ENCODE measurements at places on chromosomes 13 and 19.

DNA sequence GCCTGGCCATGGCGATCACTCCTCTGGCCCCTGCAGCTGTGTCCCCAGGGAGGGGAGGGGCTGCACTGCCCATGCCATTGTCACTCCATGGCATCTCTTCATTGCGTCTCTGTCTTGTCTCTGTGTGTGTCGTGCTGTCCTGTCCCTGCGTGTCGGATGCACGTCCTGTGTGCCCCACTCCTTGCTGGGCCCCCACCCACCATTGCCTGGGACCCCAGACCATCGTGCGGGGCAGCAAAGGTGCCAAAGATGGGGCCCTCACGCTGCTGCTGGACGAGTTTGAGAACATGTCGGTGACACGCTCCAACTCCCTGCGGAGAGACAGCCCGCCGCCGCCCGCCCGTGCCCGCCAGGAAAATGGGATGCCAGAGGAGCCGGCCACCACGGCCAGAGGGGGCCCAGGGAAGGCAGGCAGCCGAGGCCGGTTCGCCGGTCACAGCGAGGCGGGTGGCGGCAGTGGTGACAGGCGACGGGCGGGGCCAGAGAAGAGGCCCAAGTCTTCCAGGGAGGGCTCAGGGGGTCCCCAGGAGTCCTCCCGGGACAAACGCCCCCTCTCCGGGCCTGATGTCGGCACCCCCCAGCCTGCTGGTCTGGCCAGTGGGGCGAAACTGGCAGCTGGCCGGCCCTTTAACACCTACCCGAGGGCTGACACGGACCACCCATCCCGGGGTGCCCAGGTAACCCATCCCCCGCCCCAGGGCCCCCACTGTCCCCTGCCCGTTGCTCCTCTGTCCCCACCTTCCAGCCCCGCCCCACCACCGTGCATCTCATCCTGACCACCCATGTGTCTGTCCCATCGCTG lies 23.9 kb upstream of the NCCRP1 start:
- no peak for DNase-seq

DNA sequence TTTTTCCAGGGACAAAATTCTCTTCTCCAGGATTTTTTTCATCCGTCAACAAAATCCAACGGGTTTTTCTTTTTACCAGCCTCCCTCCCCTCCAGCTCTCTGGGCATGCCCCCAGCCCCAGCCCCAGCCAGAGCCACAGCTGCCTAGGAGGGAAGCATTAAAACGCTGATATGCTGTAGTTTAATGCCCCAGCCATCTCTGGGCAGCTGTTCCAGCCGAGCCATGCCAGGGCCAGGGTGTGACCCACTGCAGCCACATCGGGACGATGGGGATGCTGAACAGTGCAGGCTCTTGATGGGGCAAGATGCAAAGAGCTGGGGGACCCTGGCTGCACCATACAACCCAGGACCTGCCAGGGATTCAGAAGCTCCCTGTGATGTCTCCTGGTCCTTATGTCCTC lies 32.1 kb downstream of the TSHZ3 start:
- DNase-seq: no peak

DNA sequence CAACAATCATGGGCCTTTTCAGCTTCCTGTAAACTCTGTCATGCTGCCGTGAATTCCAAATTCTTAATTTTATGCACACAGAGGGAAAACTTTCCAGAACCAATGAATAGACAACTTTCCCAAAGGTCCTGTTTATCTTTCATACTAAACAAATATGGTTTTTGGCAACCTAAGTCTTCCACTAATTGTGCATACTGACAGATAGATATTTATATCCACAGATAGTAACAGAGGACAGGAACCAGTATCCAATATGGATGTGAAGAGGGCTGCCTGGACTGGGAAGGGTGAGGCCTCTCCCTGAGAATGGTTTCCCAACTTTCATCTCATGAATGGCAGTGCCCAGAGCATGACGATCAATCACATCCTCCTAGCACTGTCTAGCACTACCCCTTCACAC lies 80.4 kb downstream of the MRPL57 start:
- no peak for DNase-seq

GRCh38 chr13:109734002-109734785 lies 52.2 kb downstream of the IRS2 start:
- no peak for DNase-seq

DNA sequence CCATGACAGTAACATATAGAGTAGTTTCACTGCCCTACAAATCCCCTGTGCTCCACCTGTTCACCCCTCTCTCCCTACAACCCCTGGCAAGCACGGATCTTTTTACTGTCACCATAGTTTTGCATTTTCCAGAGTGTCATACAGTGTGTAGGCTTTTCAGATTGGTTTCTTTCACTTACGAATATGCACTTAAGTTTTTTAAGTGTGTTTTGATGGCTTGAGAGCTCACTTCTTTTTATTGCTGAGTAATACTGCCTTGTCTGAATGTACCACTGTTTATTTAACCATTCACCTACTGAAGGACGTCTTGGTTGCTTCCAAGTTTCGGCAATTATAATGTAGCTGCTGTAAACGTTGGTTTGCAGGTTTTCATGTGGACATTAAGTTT lies 175.1 kb downstream of the ITGBL1 start:
- no peak for DNase-seq

DNA sequence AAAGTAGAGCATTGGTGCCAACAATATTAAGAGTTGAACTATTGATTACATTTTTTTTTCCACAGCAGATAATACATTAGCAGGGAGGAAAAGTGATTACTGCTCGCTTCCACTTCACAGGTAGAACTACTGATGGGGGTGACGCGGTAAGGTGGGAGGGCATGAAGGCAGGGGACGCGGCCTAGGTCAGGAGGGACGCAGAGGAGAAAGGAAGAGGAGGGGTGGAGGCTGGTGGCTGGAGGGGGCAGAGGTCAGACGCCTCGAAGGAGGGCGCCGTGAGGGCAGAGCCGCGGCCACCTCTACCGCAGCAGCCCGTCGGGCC lies 287 bp upstream of the B3GLCT start:
- no peak for DNase-seq

DNA sequence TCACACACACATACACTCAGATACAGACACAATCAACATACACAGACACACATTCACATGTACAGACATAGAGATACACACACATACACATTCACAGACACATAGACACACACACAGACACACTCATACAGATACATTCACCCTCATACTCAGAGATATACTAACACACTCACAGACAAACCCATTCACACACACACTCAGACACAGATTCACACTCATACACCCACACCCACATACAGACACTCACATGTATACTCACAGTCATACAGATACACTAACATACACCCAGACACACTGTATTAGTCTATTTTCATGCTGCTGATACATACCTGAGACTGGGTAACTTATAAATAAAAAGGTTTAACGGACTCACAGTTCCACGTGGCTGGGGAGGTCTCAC lies 30.8 kb downstream of the GJA3 start:
- no peak for DNase-seq

- peak; percentile 8 for DNase-seq
Measured at GRCh38 chr13:111482806-111483620, 162.6 kb downstream of the TEX29 start.

- no peak for DNase-seq
Measured at GRCh38 chr19:54379187-54379678, 14.5 kb upstream of the LAIR1 start.

DNA sequence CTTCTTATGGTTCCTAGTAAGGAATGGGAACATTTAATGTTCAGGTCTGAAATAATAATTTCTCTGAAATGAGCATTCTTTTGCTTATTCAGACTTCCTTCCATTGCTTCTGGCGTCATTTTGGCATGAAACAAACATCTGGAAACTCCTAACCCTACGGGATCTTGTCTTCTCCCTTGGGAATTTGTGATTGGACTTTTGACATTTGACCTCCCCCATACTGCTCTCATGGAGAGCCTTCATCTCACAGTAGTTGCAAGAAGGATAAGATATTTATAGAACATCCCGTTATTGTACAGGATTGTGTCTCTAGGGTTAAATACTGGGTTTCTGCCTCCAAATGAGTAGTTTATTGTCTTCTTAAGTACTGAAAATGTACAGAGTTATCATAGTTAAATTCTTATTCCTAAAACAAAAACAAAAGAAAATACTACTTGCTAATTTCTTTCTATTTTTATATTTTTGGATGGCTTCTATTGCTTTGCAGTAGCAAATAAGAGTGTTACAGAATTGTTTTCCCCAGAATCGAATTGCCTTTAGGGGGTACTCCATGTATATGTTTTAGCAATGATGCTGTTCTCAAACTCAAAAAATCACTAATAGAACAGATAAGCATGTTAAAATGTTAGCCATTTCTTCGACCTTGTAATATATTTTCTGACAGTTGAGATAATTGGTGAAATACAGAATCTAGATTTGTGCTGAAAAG lies 366.8 kb downstream of the DLEU7 start:
- no peak for DNase-seq

GRCh38 chr19:3278294-3278693 lies 53.8 kb downstream of the CELF5 start:
- DNase-seq: no peak

GRCh38 chr13:81133066-81133465 lies 792.1 kb upstream of the SPRY2 start:
- DNase-seq: no peak

GRCh38 chr19:55245236-55245904 lies 13.4 kb downstream of the PPP6R1 start:
- no peak for DNase-seq

- peak; percentile 91 for DNase-seq
Measured at GRCh38 chr19:11693505-11694499, 44.9 kb downstream of the ZNF823 start.
